ENCODE measurements at places on chromosomes 12 and 14.

DNA sequence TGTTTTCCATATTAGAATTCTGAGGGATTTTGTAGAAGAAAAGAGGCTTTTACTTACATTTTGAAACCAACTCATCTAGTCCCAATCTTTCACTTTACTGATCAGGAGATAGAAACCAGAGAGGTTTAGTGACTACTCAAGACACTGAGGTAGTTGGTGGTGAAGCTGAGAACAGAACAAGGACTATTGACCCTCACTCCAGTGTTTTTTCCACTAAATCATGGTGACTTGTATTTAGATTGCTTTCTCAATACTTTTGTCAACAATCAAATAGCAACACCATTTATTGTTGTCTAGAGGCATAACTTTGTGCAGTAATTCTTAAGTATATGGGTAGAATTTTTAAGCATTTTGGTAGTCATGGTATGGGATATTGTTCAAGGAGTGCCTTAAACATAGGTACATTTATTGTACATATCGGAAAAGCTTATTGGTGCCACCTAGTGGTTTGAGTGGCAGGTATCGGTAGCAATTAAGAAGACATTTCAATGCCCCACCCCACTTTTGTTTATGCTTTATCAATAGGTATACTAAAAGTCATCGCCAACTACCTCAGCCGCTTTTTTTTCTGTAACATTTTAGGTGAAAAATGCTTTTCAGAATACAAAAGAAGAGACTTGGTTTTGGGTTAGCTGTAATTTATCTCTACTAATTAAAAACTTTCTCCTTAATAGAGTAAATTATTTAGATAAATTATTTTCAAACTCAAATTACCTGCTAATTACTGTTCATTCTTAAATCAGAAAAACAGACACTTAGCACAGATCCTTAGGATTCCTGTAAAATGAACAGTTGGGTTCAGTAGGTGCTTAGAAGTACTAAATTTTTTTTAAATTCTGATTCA, 47.3 kb upstream of the PAWR start:
- DNase-seq = peak; percentile 75

GRCh38 chr14:28461389-28461788, 305.2 kb upstream of the FOXG1 start:
- no peak for DNase-seq

- no peak for DNase-seq
Measured at GRCh38 chr14:35158951-35159653, 36.8 kb downstream of the PRORP start.

DNA sequence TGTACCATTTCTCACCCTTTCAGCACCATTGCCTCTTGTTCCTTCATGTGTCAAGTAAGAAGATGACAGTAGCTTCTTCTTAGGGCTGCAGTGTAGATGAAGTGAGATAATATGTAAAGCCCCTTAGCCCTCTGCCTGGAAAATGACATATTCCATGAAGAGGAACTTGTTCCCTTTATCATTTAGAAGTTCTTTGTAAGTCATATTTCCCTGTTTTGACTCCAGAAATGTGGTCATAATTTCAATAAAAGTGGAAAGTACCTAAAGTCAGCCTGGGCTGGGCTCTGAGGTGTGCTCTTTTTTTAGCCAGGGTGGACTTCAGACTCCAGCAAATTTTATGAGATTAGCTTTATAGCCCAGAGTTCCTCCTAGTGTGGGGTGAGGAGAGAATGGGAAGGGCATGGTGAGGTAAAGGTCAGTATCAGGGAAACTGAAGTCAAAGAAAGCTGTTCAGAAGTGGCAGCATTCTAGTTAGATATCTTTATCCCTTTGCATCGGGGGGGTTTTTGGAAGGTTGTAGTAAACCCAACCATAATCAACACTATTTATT, 92.5 kb downstream of the TMCC3 start:
- no peak for DNase-seq

GRCh38 chr12:26976687-26977086, 37.5 kb downstream of the TM7SF3 start:
- DNase-seq = no peak

GRCh38 chr14:54253195-54253947, 143.4 kb upstream of the CDKN3 start:
- DNase-seq = no peak

All from SK-MEL-5 (cell line).